ENCODE measurements at places on chromosomes 4 and X. TPM values are rescaled to one million over a fixed set of nuclear protein-coding genes. Genes with fewer than 3 reads are reported as not detected.

The CENPVL1 gene
- total RNA-seq = 3.0 TPM

The ZNF711 gene
- total RNA-seq = 2.2 TPM

The CCDC110 gene
- 10.3 TPM for total RNA-seq

The SSX4 gene
- total RNA-seq = not detected

DNA sequence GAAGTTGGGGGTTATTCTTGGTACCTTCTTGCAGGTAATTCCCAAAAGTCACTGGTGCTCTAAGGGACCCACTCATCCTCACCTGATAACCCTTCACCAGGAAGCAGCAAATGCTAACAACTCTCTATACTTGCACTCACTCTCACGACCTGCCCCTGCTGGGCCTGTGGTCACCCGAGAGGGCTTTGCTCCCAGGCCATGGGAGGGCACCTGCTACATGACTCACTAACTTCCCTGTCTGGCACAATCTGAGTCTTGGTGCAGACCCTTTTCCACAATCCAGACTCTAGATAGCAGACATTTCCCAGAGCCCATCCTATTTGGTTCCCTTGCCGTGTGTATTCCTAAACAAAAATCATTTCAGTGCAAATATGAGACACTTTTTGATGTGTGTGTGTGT, 403.8 kb upstream of the FAT1 start:
- no peak for DNase-seq

GRCh38 chr4:40367451-40367850, 32.3 kb downstream of the CHRNA9 start:
- DNase-seq = no peak

DNA sequence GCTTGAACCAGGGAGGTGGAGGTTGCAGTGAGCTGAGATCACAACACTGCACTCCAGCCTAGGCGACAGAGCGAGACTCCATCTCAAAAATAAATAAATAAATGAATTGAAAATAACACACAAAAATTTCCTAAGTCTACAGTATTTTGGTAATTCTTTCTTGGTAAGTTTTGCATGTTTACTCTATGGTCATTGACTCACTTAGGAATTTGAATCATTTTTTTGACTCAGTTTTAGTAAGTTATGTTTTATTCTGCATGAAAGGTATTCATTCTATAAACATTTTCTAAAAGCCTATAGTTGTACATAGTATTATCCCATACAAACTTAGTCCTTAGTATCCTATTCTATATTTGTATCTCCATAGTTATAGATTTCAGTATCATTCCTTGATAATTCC, 772.9 kb upstream of the SLIT2 start:
- DNase-seq = no peak

DNA sequence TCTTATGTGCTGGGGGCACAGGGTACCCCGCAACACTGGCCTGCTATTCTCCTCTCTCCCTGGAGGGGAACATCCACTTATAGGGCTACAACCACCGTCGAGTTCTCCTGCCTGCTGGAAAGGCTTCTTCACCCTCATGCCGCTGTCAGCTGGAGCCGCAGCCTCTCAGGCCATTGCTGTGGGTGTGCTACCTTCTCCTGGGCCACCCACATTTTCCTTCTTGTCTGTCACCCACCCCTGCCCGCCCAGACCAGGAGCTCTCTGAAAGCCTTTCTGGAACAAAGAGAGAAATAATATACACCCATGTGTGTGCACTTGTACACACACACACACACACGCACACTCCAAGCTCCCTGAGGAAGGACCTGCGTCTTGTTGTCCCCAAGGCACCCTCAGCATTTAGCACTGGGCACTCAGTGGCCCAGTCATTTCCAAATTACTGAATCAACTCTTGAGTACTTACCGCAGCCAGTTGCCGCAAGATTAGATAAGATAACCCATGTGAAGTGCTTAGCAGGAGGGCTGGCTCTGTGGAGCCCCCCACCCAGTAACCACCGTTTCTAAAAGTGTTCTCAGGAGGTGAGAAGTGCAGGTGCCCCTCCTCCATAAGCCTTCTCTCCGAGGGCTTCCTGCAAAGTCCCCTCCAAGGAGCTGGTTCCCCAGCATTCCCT, 50.2 kb downstream of the CPZ start:
- DNase-seq = no peak

- no peak for DNase-seq
Measured at GRCh38 chr4:89294573-89295269, 12.9 kb downstream of the GPRIN3 start.

GRCh38 chr4:35966566-35966965, 277.7 kb downstream of the ARAP2 start:
- no peak for DNase-seq

DNA sequence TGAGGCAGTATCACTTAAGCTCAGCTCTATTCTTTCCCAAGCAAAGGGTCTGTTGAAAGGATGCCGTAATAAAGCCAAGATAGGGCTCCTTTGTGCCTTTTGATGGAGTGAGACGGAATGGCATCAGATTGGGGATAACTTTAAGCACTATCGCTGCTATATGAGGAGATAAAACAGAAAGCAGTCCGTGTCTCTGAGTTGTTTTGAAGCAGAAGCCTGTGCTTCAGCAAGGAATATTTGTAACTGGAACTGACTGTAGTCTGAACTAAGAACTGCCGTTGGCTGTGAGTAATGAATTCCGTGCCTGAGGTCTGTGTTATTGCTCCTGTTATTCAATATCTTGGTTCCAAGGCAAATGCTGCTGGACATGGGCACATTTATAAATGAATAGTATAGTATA, 297.4 kb downstream of the ANKRD50 start:
- DNase-seq = no peak

DNA sequence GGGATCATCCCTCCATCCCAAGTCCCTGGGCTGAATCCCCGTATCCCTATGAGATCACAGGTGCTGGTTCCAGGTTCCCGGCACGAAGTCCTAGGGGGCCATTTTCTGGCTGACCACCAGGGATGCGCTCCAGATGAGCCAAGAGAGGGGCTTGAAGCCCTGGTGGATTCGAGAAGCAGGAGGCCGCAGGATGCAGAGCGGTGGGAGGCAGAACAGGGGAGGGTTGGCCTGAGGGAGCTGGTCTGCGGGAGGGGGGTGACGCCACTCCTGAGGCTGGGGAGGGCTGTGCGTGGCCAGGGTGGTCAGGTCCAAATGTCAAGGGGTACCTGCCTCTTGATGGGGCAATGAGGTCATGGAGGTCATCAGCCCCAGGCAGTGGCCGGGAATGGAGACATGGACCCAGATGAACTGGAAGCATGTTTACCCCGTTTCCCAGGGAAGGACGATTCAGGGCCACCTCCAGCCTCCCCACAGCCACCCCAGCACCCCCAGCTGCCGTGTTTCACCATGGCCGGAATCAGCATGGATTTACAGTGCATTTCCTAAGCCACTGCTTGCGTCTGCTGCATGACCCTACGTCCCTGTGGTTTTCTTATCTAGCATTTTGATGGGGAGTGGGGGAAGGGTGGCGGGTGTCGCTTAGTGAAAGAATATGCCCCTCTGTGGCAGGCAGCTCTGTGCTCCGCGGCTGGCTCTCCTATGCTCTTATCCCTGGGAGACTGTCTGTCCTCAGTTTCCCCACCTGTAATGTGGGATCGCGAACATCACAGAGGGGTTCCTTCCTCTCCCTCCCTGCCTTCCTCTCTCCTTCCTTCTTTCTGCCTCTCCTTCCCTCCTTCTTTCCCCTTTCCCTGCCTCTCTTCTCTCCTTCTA, 17.0 kb upstream of the HTRA3 start:
- DNase-seq = no peak
